ENCODE measurements at places on chromosomes 16 and 17.

DNA sequence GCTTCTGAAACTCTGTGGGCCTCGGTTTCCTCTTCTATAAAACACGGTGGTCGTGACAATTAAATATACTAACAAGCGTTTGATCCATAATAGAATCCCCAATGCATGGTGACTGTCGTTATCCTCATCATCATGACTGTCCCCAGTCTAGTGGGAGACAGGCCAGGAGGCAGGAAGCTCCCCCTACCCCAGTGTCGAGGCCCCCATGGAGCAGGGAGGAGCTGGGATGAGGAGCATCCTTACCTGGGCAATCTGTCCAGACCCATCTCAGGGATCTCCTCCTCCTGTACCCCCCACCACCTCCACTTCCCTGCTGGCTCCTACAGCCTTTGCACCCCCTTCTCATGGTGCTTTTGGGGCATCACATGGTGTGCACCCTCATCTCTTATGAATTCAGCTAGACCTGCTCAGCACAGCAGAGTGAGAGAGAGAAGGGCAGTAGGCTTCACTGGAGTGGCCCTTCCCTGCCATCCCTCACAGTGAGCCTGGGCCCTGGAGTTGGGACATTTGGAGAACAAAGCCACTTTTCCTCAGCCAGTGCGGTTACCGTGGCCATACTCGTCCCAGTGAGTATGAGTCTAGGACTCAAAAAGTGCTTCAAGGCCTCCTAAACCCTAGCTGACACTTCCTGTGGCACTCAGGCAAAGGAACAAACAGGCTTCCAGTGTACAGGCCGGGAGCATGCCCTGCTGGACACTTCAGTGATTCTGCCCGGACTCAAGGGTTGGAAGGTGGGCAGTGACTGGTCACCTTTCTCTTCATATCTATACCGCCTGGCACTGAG lies 148.6 kb downstream of the CLEC16A start:
- DNase-seq: no peak

GRCh38 chr16:88061346-88062110 lies 110.3 kb downstream of the BANP start:
- no peak for DNase-seq

DNA sequence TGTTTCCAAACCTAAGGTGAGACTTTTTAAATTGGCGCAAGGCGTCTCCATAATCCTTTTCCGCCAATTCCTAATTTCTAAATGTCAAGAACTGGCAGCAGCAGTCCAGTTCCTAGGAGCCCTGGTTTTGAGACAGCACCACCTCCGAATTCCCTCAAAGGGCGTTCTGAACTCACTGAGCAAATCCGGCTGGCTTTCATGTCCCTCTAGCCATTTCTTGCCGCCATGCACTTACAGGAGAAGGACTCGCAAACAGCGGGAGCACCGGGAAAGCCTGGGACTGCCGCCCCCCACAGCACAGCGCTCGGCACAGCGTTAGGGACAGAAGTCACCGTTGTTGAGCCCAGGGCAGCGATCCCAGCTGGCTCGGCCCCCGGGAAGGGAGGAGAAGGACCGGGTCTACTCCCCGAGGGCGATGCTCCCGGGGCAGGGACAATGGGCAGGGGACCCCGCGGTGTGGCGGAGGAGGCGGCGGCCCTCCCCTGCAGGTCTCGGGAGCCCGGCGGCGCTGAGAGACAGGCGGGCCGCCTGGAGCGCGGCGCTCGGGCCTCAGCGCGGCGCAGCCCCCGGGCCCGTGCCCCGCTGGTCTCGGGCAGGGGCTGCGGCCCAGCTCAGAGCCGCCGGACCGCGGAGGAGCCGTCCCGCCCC lies 545 bp downstream of the ARHGAP17 start:
- peak; percentile 51 for DNase-seq

DNA sequence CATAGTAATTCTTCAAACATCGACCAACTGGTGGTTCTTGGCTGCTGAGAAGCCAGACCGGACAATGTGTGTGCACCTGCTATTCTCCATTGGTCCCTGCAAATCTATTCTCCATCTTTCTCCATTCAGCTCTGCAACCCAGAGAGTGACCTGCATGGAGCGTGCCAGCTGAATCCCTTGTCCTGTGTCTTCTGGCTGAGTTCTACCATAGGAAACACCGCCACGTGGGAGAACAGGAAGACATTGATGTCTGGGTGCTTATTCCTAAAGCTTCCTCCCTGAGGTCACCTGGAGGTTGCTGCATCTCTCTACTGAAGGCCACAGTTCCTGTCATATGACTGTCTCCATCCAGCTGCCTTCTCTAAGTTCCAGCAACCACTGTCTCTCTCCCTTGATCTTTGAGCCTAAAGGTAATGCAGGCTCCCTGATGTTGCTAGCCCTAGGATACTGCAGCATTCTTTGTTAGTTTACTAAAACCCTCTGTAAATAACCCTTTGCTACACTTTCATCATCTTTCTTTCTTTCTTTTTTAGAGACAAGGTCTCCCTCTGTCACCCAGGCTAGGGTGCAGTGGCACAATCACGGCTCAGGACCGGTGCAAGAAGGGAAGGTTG lies 10.6 kb upstream of the SMG1 start:
- DNase-seq: no peak

GRCh38 chr16:23847948-23848347 lies 12.2 kb downstream of the PRKCB start:
- peak; percentile 37 for DNase-seq

- DNase-seq: no peak
Observed at GRCh38 chr16:27852116-27852515, 211.4 kb downstream of the GSG1L start.

GRCh38 chr17:56292010-56292409 lies 138.7 kb downstream of the ANKFN1 start:
- DNase-seq: no peak

- no peak for DNase-seq
Observed at GRCh38 chr17:56434610-56435009, 158.9 kb upstream of the NOG start.

DNA sequence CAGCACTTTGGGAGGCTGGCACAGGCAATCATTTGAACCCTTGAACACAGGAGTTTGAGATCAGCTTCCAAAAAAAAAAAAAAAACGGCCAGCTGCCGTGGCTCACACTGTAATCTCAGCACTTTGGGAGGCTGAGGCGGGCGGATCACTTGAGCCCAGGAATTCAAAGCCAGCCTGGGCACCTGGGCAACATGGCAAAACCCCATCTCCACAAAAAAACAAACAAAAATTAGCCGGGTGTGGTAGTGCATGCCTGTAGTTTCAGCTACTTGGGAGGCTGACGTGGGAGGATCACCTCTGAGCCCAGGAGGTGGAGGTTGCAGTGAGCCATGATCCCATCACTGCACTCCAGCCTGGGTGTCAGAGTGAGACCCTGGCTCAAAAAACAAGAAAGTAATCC lies 39.0 kb downstream of the GRB2 start:
- no peak for DNase-seq

GRCh38 chr16:3938843-3939624 lies 58.5 kb upstream of the CREBBP start:
- DNase-seq: peak; percentile 71

- DNase-seq: no peak
Observed at GRCh38 chr16:11495066-11495407, 91.7 kb downstream of the LITAF start.

- DNase-seq: no peak
Observed at GRCh38 chr16:74166456-74166855, 130.2 kb upstream of the PSMD7 start.

GRCh38 chr16:3716831-3717234 lies 491 bp downstream of the TRAP1 start:
- DNase-seq: peak; percentile 73

- DNase-seq: no peak
Observed at GRCh38 chr16:78628461-78629045, 529.1 kb downstream of the WWOX start.

DNA sequence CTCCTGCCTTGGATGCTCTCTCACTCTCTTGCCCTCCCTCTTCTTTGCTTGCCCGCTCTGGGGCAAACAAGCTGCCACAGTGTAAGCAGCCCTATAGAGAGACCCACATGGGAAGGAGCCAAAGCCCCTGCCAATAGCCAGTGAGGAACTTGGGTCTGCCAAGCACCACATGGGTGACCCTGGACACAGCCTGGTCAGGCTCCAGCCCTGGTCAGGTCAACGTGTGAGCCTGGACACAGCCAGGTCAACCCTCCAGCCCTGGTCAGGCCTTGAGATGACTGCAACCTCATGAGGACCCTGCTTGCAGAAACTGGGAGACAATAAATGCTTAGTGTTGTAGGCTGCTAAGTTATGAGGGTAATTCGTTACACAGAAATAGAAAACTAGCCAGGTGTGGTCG lies 14.3 kb upstream of the PHOSPHO1 start:
- no peak for DNase-seq

- DNase-seq: no peak
Observed at GRCh38 chr17:60256174-60256573, 106.4 kb downstream of the CA4 start.

DNA sequence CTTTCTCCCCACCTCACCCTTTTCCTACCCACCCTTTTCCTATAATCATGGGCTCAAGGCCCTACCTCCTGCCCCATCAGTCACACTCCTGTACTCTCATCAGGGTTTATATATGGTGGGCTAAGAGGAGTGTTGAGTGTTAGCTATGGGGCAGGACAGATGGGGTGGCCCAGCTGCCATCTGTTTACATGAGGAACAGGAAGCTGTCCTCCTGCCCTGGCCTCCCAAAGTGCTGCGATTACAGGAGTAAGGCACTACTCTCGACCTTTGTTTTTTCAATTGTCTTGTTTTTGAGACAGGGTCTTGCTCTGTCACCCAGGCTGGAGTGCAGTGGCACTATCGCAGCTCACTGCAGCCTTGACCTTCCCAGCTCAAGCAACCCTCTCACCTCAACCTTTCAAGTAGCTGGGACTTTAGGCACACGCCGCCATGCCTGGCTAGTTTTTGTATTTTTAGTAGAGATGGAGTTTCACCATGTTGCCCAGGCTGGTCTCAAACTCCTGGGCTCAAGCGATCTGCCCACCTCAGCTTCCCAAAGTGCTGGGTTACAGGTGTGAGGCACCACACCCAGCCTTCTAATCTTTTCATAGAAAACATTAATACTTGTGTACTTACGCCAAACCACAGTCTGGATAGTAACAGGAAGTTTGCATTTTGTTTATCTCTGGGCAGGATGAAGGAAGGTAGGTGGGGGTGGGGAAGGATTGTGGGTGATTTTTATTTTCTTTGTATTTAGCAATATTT lies 1.6 kb downstream of the TRADD start:
- DNase-seq: no peak

DNA sequence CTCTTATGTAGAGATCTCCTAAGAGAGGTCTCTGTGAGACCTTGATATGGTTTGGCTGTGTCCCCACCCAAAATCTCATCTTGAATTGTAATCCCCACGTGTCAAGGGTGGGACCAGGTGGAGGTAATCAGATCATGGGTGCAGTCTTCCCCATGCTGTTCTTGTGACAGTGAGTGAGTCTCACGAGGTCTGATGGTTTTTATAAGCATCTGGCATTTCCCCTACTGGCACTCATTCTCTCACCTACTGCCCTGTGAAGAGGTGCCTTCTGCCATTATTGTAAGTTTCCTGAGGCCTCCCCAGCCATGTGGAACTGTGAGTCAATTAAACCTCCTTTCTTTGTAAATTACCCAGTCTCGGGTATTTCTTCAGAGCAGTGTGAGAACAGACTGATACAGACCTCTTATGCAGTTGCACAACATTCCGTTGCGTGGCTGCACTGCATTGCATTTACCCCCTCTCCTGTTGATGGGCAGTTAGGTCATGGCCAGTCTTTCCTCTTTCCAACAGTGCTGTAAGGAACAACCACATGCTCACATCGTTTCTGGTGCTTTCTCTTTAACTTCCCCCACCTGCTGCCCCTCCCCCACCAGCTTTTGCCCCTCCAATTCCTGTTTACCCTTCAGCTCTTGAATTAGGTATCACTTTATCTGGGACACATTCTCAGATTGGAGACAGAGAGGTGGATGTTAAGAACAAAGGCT lies 43.6 kb upstream of the MED9 start:
- peak; percentile 82 for DNase-seq

- DNase-seq: no peak
Observed at GRCh38 chr16:68306633-68307032, 4.1 kb downstream of the SLC7A6OS start.

DNA sequence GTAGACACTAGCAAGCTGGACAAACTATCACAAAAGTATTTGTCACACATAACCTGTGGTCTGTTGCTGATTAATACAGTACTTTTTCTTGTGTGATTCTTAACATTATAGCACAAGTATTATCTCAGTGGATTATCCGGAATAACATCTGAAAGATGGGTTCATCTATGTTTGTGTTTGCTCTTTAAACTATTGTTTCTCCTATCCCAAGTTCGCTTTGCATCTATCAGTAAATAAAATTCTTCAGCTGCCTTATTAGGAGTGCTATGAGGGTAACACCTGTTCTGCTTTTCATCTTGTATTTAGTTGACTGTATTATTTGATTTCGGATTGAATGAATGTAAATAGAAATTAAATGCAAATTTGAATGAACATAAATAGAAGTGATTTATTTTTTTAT lies 14.5 kb downstream of the RNFT1 start:
- DNase-seq: no peak

DNA sequence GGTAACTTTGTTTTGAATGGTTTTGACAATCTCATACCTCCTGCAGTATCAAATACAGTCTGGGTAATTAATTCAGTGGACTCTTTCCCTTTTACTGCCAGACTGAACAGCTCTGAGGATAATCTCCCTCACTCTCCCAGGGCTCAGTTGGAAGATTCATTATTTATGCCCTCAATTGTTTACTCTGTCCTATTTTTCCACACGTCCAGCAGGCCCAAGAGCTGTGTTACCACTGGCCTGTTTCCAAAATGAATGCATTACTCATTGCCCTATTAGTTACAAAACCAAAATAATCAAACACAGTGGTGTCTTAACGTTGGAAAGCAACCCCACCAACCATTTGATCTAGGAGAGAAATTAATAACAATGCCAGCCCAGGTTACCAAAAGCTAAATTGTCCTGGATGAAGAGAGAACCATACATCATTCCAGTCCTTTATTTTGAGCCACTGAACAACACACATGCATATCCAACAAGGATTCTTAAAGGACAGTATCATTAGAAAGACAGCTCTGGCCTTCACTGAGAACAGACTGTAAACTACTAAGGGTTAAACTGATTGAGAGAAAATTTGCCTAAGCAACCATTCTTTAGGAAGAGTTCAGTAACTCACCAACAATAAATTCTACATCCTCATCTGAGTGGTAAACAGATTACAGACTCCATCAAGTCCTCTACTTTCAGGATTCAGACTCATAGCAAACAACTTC lies 34.5 kb downstream of the FAM222B start:
- DNase-seq: no peak

All from hematopoietic multipotent progenitor cell treated with erythropoietin and hydrocortisone succinate and interleukin-3 and kit ligand, for 4 days (in vitro differentiated cells).